SK-MEL-5 (cell line): ENCODE measurements at places on chromosomes 16 and 17. TPM values are rescaled to one million over a fixed set of nuclear protein-coding genes. Genes with fewer than 3 reads are reported as not detected.

The GABARAPL2 gene
- 48.7 and 50.5 TPM in 2 replicates for total RNA-seq

DNA sequence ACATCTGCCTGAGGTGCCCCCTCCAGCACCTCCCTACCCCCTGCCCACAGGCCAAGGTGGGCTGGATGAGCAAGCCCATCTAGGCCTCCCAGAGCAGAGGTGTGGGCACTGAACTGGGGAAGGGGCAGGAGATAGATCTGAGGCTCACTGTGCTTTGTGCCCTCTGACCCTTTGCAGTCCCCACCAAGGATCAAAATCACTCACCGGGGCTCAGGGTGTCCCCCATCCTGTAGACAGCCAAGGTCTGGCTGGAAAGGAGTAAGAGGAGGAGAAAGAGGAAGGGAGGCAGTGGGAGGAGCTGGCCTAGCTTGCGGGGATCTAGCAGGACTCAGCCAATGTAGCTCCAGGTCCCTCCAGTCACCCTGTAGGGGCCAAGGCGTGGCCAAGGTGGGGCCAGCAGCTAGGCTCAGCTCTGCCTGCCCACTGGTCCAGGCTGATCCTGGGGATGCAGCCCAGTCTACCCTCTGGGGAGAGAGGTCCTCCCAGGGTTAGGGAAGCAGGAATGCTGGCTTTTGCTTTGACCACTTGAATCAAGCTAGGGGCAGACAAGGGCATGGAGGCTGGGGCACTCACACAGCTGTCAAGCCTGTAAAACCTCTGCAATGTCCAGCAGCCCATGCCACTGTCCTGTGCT lies 1.8 kb downstream of the SLC12A4 start:
- no peak for DNase-seq

- DNase-seq = no peak
Observed at GRCh38 chr16:10745841-10746240, 2.2 kb downstream of the NUBP1 start.

The CHD9NB gene
- 1.2 and 1.9 TPM in 2 replicates for total RNA-seq

The CACNG1 gene
- not detected in 2 replicates for total RNA-seq

The SMCR8 gene
- 22.0 and 23.1 TPM in 2 replicates for total RNA-seq

GRCh38 chr16:24235806-24236205 lies 20.3 kb upstream of the CACNG3 start:
- no peak for DNase-seq

The TMEM235 gene
- total RNA-seq = not detected in 2 replicates

The TBX4 gene
- total RNA-seq = not detected in 2 replicates

The AIPL1 gene
- not detected in 2 replicates for total RNA-seq

DNA sequence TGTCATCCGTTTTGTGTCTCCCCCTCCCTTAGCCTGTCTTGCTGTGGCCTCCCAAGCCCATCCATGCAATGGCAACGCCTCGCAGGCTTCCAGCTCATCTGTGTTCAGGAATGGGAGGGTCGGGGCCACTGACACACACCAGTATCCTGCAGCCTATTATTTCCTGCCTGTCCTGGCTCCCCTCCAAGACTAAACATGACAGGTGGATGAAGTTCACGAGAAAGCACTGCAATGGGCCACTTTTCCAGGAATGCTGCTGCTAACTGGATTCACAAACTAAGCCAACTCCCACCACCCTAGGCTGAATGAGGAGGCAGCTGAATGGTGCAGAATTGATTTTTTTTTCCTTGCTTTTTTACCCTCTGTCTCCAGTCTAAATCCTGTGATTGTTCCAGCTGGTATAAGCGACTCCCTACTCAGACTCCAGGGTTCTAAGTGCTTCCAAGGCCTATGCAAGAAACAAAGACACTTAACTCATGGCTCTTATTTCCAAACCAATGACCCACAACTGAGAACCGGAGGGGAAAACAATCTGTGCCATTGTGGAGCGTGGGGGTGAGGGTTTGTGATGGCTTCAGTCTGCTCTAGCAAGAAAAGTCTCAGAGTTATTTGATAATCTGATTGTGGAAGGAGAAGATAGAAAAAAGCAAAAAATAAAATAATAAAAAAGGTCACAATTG lies 23.3 kb downstream of the TMEM100 start:
- peak; percentile 28 for DNase-seq

The CDH11 gene
- not detected in 2 replicates for total RNA-seq

GRCh38 chr17:81200695-81201580 lies 21.8 kb downstream of the CEP131 start:
- peak; percentile 95 for DNase-seq

GRCh38 chr16:89020068-89020924 lies 43.3 kb upstream of the CBFA2T3 start:
- no peak for DNase-seq

DNA sequence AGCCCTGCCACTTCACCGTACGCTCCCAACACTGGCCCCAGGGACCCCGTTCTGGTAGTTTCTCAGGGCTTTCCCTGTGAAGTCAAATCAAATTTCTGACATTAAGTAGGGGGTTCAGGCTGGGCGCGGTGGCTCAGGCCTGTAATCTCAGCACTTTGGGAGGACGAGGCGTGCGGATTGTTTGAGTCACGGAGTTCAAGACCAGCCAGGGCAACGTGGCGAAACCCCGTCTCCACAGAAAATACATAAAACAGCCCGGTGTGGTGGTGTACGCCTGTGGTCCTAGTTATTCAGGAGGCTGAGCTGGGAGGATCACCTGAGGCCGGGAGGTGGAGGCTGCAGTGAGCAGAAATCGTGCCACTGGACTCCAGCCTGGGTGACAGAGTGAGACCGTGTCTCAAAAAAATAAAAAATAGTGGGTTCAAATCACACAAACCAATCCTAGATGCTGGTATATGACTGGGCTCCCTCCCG lies 632 bp downstream of the CYBC1 start:
- DNase-seq = no peak

DNA sequence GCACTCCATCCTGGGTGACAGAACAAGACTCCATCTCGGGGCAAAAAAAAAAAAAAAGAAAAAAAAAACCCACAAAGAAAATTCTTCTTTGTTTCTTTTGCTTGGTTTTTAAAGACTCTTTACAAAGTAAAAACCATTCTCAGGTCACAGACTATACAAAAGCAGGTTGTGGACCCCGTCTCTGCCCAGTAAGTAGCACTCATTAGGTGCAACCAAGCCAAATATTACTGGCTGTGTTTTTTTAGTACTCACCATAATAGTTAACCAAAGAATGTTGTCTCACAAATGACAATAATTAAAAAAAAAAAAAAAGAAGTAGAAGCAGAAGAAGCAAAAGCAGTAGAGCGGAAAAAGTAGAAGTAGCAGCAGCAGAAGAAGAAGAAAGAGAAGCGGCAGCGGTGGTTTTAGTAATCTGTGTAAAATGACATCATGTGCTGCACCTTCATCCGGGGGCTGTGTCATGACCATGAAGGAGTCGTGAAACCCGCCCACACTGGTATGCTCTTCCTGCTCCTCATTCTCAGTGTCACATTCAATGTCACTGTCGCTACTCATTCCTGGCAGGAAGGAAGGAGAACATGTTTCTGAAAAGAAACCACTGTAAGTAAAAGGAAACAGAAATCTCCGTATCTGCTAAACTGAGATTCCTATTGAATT lies 105.4 kb downstream of the TRIM37 start:
- peak; percentile 69 for DNase-seq

DNA sequence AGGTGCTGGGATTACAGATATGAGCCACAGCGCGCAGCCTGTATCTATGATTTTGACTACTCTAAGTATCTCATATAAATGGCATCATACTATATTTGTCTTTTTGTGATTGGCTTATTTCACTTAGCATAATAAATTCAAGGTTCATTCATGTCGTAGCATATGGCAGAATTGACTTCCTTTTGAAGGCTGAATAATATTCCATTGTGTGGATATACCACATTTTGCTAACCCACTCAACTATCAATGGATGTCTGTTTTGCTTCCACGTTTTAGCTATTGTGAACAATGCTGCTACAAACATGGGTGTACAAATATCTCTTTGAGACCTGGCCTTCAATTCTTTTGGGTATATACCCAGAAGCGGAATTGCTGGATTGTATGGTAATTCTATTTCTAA lies 10.1 kb downstream of the PLXDC1 start:
- no peak for DNase-seq

GRCh38 chr17:5065227-5065744 lies 13.0 kb upstream of the ZFP3 start:
- no peak for DNase-seq

DNA sequence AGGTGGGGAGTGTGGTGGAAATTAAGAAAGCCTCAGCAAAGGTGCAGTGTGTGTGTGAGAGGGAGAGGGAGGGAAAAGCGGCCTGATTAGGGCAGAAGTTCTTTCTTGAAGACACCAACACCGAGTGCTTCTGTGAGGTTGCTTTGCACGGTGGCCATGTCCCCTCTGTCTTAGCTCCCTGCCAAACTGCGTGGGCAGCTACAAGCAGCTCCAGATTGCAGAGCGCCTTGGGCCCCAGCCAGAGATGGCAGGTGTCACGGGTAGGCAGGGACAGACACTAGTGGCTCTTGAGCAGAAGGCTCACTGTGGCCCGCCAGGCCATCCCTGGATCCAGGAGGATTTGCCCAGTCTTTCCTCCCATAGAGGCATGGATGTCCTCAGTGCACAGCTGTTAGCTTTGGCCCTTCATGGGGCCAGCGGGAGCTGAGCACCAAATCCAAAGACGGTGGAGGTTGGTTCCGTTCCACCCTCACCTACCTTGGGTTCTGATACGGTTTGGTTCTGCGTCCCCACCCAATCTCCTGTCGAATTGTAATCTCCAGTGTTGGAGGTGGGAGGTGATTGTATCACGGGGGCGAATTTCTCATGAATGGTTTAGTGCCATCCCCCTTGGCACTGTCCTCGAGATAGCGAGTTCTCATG lies 21.4 kb downstream of the KIAA0513 start:
- no peak for DNase-seq

DNA sequence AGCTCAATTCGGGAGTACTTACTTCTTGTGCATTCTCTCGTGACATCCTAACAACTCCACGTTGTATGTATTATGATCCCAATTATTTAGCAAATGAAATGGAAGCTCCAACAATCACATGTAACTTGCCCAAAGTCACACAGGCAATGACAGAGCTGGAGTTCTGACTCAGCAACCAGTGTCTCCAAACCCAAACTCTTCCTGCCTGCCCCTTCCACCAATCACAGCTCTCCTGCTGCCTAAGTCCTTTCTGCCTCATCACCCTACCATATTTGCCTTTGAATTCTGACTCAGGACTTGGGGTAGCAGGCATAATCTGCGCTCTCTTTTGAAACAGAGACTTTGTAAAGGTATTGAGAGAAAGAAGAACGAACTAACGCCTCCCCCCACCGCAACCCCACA lies 245.2 kb upstream of the MAF start:
- no peak for DNase-seq

DNA sequence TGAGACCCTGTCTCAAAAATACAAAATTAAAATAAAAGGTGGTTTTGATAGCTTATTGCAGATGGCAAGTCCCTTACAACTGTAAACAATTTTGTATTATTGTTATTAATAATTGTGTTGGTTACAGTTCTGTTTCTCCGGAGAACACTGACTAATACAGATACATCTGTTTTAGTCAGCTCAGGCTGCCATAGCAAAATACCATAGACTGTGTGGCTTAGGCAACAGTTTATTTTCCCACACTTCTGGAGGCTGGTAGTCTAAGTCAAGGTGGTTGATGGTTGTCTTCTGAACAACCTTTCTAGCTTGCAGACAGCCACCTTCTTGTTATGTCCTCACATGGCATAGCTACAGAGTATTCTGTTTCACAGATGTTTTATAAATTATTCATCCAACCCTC lies 14.2 kb upstream of the IL21R start:
- DNase-seq = no peak
